ENCODE measurements at places on chromosomes 6 and 20. TPM values are rescaled to one million over a fixed set of nuclear protein-coding genes. Genes with fewer than 3 reads are reported as not detected.

The NR2E1 gene
- total RNA-seq: not detected

The SRSF12 gene
- total RNA-seq: not detected

The BTNL2 gene
- total RNA-seq: 4.9 TPM

The CST9 gene
- not detected for total RNA-seq

DNA sequence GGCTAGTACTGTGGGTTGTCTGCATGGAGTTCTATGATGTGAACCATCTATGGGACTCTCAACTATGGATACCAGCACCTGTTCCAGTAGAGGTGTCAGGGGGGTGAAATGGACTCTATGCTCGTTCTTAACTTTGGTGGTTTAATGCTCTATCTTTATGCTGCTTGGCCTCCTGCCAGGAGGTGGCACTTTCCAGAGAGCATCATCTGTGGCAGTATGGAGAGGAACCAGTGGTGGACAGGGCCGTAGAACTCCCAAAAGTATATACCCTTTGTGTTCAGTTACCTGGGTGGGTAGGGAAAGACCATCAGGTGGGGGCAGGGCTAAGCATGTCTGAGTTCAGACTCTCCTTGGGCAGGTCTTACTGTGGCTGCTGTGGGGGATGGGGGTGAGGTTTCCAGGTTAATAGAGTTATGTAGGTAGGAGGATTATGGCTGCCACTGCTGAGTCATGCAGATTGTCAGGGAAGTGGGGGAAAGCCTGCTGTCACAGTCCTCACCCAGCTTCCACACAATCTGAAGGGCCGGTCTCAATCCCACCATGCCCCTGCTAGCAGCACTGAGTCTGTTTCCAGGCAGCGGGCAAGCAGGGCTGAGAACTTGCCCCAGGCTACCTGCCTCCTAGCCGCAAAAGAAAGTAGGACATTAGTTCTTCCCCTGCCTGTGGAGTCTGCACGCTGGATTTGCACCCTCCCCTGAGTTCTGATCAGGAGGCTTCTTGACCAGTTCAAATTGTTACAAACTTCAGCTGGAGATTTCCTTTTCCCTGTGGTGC is 284.0 kb downstream of the KCNQ5 start:
- DNase-seq: no peak

- no peak for DNase-seq
Measured at GRCh38 chr6:29531668-29532067, 27.9 kb downstream of the UBD start.

GRCh38 chr6:84408028-84408427 is 180.6 kb upstream of the CEP162 start:
- no peak for DNase-seq

DNA sequence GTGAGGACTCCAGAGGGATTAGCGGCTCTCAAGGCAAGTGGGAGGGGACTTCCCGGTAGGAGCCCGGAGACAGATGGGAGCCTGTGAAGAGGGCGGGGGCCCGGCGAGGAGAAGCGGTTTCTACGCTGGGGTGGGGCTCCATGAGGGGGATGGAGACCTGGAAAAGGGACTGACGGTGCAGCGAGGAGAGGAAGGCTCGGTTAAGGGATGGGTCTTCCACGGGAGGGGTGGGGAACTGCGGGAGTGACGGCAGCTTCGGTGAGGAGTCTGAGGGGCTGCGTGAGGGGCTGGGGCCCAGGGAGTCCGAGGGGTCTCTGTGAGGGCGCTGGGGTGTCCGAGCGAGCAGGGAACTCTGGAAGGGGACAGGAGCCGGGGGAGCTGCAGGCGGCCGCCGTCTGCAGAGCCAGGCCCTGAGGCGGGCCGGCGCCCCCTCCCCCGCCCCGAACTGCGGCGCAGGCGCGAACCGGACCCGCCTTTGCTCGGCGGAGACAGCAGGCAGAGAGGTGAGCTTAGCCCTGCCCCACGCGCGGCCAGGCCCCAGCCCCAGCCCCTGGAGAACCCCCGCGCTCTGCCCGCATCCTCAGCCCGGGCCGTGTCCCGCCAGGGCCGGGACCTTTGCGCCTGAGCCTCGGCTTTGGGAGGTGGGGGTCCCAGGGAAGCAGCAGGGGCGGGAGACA is at the start of gene NRSN2:
TSS of gene NRSN2 (plus strand) at position 472 of the 677 bp plus-strand sequence. CDS start 2,533 bp downstream, outside the sequence.
- DNase-seq: no peak

GRCh38 chr20:62301111-62301668 is 1.6 kb upstream of the ADRM1 start:
- no peak for DNase-seq

- DNase-seq: no peak
Measured at GRCh38 chr6:49329186-49329585, 133.9 kb downstream of the MMUT start.

DNA sequence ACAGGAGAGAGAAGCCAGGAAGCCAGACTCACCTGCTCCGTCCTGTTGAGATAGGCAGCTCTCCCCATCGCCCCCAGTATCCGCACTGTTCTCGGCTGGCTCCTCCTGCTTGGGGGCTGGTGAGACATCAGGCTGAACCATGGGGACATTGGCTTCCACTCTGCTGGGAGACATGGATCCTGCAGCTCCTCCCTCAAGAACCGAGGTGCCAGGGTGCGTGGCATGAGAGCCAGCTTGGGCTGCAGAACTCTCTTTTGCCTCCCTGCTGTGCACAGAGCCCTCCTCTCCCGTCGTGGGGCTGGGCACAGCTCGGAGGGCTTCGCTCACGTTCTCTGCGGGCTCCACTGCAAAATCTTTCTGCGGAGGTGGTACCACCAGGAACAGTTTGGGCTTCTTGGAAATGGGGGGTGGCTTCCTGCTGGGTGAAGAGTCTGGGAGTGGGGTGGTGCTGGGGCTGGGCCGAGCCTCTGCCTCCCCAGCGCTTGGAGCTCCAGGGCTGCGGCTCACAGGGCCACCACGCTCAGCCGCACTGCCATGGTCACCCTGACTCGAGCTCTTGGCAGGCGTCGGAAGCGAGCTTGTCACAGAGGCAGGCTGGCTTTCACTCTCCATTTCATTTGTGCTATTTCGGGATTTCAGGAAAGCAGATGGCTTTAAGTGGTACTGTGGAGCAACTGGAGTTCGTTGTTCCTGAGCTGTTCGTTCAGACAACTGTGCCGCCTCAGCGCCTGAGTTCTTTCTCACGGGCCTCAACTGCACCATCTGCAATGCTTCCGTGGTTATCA is 26.5 kb downstream of the HEBP2 start:
- no peak for DNase-seq

GRCh38 chr6:33620158-33620855 is 815 bp upstream of the ITPR3 start:
- DNase-seq: peak; percentile 61

DNA sequence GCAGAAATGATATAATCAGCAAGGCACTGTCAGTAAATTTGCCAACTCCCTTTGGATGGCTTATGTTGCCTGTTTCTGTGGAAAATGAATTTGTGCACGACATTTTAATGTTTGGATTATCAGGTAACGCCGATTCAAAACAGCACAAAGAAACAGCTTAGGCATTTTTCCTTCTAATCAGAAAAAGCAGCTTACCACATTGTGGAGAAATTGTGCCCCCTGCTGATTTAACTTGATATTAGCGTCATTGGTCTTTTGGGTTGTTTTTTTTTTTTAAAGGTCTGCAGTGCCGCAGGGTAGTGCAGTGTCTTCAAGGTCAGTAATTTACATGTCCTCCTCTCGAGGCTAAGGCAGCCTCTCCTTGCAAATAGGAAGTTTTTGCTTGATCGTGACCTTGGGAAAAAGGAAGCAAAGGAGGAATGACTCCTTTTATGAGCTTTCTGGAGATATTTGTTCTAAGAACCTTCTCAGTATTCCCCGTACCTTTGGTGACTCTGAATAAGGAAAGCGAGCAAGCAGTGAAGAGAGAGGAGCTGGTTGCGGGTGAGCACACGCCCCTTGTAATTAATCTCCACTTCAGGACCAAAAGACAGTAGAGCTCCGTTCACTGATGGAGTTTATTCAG is 79.1 kb downstream of the ELOVL4 start:
- DNase-seq: peak; percentile 72

DNA sequence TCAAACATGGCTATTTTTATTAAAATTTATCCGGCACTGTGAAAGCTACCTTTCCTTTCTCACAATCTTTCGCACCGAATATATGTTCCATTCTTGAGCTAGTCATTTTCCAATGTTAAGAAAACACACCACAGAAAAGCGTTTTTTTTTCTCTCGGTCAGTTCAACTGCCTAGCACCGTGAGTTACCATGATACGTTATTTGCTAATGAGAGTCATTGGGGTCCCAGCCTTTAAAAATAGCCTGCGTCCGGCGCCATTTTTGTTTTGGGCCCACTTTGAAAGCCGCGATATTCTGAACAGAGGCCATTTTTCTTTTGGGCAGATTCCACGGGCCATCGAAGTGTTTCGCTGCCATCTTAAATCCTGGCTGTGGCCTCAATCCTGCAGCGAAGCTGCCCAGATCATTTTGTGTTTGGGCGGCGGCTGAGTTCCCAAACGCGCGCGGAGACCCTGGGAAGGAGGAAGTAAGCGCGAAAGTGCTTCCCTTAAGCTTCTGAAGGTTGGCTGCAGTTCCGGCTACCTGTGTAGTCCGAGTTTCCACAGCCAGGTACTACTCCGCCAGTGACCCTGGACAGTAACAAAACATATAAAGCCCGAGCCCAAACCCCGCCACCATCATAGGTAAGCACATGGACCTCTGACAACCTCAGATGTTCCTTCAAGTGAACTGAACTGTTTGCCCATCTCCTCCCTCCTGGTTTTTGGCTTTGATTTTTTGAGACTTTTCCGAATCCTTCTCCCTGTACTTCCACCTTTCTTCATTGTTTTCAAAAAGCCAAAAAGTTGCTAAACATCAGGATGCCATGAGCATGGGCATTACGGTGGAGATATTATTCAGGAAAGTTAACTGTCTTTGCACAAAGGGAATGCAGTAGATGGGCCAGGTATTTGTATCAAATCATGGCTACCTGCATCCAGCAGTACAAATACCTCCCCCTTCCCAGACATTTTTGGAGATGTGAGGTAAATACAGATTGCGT is at the start of gene SLX4IP:
TSS of gene SLX4IP (plus strand) at position 474 of the 981 bp plus-strand sequence. CDS start 22,900 bp downstream, outside the sequence.
- DNase-seq: peak; percentile 97

DNA sequence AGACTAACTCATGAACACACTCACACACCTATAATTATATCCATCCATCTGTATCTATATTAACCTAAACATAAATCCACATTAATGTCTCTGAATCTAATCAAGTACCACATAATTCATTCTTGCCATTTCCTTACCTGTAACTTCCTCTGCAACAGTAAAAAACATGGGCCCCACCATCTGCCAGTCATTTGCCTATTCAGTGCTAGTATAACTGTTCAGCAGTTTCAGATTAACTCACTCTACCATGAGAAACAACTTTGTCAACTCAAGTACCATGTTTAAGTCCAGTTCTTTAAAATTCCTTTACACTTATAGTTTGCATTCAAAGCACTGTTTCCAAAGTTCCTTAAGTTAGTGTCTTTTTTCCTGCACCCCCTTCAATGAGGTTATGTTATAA is 68.8 kb downstream of the LAMP5 start:
- DNase-seq: peak; percentile 0

DNA sequence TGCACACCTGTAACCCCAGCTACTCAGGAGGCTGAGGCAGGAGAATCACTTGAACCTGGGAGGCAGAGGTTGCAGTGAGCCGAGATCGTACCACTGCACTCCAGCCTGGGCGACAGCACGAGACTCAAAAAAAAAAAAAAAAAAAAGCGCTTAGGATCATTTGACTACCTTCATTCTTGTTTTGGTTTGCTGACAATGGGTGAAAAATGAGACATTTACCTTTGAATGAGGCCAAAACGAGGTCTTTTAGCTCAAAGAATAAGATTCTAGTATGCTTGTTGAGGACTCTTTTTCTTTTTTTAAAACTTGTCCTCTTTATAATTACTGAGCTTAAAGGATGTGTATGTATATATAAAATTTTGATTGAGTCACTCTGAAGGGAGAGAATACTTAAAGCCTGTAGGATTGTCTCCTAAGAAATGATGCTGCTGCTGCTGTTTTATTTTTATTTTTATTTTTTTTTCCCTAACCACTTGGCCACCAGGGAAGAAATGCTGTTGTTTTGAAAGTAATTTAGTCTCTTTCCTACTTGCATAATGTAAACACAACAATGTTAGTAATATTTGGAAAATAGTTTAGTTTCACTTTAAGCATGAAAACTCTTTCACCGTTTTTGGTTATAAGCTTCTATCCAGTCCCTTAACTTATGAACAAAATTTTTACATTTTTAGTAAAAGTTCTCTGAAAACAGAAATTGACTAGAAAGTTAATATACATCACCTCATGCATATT is 7.9 kb downstream of the UBR2 start:
- no peak for DNase-seq

GRCh38 chr6:107418118-107418517 is 41.2 kb downstream of the PDSS2 start:
- DNase-seq: peak; percentile 19

DNA sequence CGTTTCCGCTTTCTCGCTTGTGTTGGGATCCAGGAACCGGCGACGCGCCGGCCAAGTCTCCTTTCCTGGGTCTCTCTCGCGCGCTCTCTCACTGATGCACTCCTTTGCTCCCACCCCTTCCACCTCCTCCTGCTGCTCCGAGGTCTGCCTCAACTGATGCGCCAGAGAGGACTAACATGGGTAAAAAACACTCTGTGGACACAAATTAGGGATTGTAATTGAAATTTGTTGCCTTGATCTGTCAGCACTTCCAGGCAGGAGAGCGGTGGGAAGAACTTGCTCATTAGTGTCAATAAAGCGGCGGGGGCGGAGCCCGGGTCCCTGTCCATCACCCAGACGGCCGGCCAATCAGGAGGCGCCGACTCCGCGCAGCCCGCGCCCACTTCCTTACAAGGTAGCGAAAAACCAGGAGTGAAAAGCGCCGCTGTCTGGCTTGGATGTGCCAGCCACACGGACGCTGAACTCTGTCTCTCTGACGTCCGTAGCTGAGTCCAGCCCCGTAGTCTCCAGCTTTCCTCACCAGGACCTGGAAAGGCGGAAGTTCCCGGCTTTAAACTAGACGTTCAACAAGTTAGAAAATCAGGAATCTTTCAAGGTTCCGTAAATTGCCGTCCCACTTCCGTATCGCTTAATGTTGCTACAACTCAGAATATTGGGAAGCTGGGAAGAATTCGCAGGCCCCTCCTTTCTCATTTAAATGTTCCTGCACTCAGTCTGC is at the start of gene TBX18:
TSS of gene TBX18 (minus strand) at position 267 of the 718 bp plus-strand sequence. CDS start 417 bp downstream, outside the sequence.
- no peak for DNase-seq

GRCh38 chr6:139625998-139626975 is 251.8 kb upstream of the CITED2 start:
- no peak for DNase-seq

GRCh38 chr6:138035070-138035469 is 72.1 kb downstream of the PERP start:
- no peak for DNase-seq

DNA sequence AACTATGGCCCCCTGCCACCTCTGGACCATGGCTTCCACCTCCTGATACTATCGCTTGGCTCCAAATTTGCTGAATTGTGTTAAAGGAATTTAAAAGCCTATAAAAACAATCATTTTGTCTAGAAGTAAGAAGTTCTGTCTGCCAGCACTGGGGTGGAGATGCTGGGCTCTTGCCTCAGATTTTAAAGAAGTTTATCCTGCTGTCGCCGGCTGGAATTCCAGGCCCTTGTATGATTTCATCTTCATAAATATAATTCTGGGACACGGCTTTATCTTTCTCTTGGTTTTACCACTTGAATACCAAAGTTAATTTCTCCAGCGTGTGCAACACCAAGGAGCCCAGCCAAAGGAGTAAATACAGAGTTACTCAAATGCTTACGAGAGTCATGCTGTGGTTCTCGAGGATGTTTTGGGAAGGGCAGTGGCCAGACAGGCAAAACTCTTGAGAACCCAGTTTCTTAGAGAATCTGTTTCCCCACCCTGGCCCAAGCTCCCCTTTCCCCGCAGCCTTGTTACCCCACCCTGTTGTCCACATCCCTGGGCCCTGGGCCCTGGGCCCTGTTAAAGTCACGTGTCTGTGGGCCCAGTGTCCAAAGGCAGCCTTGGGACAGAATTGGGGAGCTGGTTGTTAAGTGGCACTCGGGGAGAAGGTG is 31.9 kb downstream of the C6orf89 start:
- DNase-seq: no peak
